NCI-H1694 treated with DMSO at 0.1 percent for 48 hours (cell line): ENCODE measurements at places on chromosomes 3 and 15.
A peak's percentile ranks its signal among the peaks of the same experiment; 100 is the strongest.

- DNase-seq: no peak
Measured at GRCh38 chr3:122618614-122619013, 41.2 kb downstream of the PARP15 start.

DNA sequence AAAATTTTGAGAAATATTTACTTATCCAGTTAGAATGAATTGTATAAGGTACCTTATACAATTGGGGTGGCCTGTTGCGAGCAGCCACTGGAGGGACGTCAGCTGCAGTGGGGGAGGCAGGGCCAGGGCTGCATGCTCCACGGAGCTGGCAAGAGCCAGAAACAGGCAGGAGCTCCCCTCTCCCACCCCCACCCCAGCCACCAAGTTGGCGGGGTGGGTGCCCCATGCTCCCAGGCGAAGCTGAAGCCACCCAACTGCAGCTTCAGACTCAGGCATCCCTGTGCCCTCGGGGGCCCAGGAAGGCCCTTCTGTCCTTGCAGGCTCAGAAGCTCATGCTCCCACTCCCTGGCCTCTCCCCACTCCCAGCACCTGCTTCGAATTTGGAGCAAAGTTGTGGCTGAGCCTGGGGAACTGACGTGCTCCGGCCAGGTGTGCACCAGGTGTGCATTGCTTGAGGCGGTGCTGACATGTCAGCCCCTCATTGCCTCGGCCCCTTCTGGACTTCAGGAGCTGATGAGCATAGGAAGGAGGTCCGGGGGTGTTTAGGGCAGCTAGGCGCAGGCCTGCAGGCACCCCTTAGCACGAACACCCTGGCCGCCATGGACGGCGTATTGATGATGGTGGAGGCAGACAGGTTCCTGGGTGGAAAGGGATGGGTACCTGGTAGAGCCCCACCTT lies 743.8 kb upstream of the GBE1 start:
- DNase-seq: no peak

GRCh38 chr3:101066711-101067129 lies 73.5 kb upstream of the ABI3BP start:
- DNase-seq: no peak

GRCh38 chr3:107598926-107599771 lies 76.4 kb downstream of the BBX start:
- DNase-seq: no peak

DNA sequence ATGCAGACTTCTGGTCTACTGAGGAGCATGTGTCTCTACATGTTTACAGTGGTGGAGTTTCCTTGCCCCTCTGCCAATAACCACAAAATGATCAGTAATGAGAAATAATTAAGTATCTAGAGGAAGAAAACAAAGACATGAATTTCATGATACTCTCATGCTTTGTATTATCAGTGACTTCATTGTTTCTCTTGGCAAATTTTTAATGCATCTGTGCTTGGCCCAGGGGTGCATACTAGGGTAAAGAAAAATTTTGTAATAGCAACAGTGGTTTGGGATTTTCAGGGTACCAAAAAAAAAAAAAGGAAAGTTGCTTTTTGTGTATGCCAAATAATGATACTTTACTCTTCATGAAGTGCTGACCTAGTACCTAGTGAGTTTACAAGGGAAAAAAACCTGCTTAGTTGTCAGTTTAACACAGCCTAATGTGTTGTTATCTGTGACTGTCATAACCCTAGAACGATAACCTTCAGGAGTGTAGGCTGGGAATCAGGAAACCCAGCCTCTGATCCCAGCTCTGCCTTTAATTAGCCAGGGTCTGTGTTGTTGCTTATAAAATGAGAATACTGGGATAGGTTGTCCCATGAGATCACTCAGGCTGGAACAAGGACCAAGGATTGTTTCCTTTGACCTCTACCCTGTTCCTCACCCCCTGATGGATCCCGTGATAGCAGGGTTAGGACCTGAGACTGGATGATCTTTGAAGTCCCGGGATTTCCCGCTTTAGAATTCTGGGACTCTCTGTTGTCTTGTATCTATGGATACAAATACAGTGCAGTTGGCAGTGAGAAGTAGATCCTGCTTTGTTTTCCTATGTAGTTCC lies 117.5 kb downstream of the CMSS1 start:
- no peak for DNase-seq

DNA sequence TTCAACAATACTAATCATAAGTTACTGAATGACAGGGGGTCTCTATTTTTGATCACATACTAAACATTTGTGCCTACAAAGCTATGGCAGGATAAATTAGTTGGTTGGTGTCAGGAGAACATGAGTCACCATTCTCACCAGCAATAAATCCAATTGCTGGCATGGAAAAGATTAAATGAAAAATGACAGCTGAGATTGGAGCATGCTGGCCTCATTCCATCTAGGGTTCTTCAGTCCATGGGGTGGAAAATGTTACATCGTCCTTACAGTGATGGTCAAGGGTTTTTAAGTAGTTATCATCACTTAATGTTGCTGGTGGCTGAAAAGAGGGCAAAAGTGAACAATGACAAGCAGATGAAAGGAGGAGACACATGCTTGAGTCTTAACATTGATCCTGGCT lies 180.1 kb upstream of the BCL6 start:
- DNase-seq: no peak

GRCh38 chr3:16550676-16551341 lies 37.3 kb upstream of the RFTN1 start:
- DNase-seq: peak; percentile 67
